Activated T-cell treated with anti-CD3 and anti-CD28 coated beads, Interleukin-2, amount 50 U/mL, for 1 hour (primary cell): ENCODE measurements at places on chromosomes 4 and X.

GRCh38 chrX:112078606-112079005 is 4.0 kb downstream of the TRPC5 start:
- no peak for DNase-seq

GRCh38 chr4:169620880-169621248 is 486 bp downstream of the CLCN3 start:
- peak; percentile 36 for DNase-seq

GRCh38 chrX:70001269-70001668 is 48.5 kb downstream of the AWAT2 start:
- DNase-seq = no peak

- DNase-seq = peak; percentile 60
Measured at GRCh38 chrX:153474718-153475117, 4.3 kb upstream of the HAUS7 start.
